Right lobe of liver (tissue), 6 donors: ENCODE measurements at places on chromosomes 1 and 21. TPM values are rescaled to one million over a fixed set of nuclear protein-coding genes. Genes with fewer than 3 reads are reported as not detected.

NPR1 gene
- 8.4 TPM for total RNA-seq

DNA sequence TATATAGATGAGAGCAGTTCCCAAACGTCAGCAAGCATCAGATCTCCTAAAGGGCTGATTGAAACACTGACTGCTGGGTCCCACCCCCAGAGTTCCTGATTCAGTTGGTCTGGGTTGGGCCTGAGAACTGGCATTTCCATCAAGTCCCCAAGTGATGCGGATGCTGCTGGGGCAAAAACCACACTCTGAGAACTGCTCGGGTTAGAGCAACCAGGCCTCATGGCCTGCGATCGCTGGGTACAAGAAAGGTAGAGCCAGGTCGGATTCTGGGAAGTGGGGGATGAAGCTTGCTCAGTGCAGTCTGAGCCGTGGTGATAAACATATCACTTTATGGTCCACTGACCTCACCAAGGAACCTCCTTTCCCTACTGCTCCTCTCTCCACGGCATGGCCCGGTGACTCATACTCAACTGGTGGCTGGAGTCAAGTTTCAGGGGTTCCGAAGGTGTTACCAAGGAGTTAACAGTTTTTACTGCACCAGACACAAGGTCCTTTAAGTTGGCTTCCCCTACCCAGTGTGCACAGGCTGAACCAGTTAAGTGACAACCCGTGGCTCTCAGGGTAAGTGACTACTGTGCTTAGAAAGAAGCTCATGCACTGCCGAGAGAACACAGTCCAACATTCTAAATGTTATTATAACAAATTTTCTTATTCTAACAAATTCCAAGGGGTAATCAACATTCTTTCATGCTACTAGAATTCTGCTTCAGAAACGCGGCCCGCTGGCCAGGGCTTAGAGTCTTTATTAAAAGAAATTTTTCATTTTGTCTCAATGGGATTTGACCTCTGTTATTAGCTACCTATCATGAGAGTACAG is 153.5 kb downstream of the TGFBR3 start:
- peaks cover 44% of the 10 kb centered on the region for H3K4me1 ChIP-seq
- no peak overlapping the region for H3K4me3 ChIP-seq
- H3K27ac ChIP-seq: peak overlapping the region; percentile 45
- no peaks in the 10 kb centered on the region for H3K27me3 ChIP-seq
- no peak for DNase-seq

GRCh38 chr1:32939655-32940371 is 24.8 kb downstream of the RNF19B start:
- H3K36me3 ChIP-seq: peaks cover 41% of the 10 kb centered on the region
- H3K27me3 ChIP-seq: no peaks in the 10 kb centered on the region
- DNase-seq: no peak

GRCh38 chr21:38114717-38115333 is 142.0 kb upstream of the KCNJ15 start:
- H3K36me3 ChIP-seq: no peaks in the 10 kb centered on the region
- H3K27me3 ChIP-seq: no peaks in the 10 kb centered on the region
- H3K27ac ChIP-seq: no peak overlapping the region
- no peaks in the 10 kb centered on the region for H3K4me1 ChIP-seq
- H3K4me3 ChIP-seq: no peak overlapping the region
